ENCODE measurements at places on chromosomes 5 and 9. TPM values are rescaled to one million over a fixed set of nuclear protein-coding genes. Genes with fewer than 3 reads are reported as not detected.

SLC24A2 gene
- not detected for total RNA-seq

IGFBPL1 gene
- 0.26 TPM for total RNA-seq

CCL21 gene
- total RNA-seq: not detected

INSL4 gene
- total RNA-seq: not detected

EPB41L4A gene
- not detected for total RNA-seq

RIGI gene
- total RNA-seq: 7.5 TPM

OBP2B gene
- not detected for total RNA-seq

GABRA1 gene
- not detected for total RNA-seq

HBEGF gene
- 8.7 TPM for total RNA-seq

TSSK1B gene
- not detected for total RNA-seq

PLAA gene
- total RNA-seq: 30.6 TPM

LMX1B gene
- total RNA-seq: not detected

LCN15 gene
- not detected for total RNA-seq

PRUNE2 gene
- not detected for total RNA-seq

ZNF189 gene
- 5.5 TPM for total RNA-seq

CDKN2B-AS1 gene
- total RNA-seq: 0.24 TPM

MAP3K1 gene
- 19.2 TPM for total RNA-seq

MSH3 gene
- total RNA-seq: 25.1 TPM

SLC4A9 gene
- total RNA-seq: 0.12 TPM

ZNF879 gene
- total RNA-seq: 2.0 TPM

PHAX gene
- 34.9 TPM for total RNA-seq

GPX3 gene
- not detected for total RNA-seq

SNCAIP gene
- not detected for total RNA-seq

FGF10 gene
- not detected for total RNA-seq

FOXI1 gene
- total RNA-seq: not detected

DMRTA1 gene
- not detected for total RNA-seq

PFN3 gene
- not detected for total RNA-seq

MARCHF3 gene
- total RNA-seq: 11.8 TPM

QRFP gene
- not detected for total RNA-seq

SHISAL2B gene
- not detected for total RNA-seq

HAPLN1 gene
- not detected for total RNA-seq

SPATA31E1 gene
- total RNA-seq: not detected

TSLP gene
- 0.99 TPM for total RNA-seq

ZNG1F gene
- total RNA-seq: 8.5 TPM

GFI1B gene
- not detected for total RNA-seq

SPATA6L gene
- total RNA-seq: 0.91 TPM

AGXT2 gene
- total RNA-seq: not detected

LHX6 gene
- total RNA-seq: not detected

NKD2 gene
- total RNA-seq: 2.5 TPM

GCNT4 gene
- 2.1 TPM for total RNA-seq

FOXD4L6 gene
- total RNA-seq: not detected

ADAMTS6 gene
- total RNA-seq: 0.86 TPM

NREP gene
- total RNA-seq: 6.8 TPM

ACTBL2 gene
- total RNA-seq: not detected

CCDC192 gene
- total RNA-seq: not detected

RFESD gene
- total RNA-seq: 9.7 TPM

MZB1 gene
- total RNA-seq: 2.8 TPM

CRHBP gene
- total RNA-seq: 0.38 TPM

CDH10 gene
- total RNA-seq: not detected

Data from activated naive CD4-positive, alpha-beta T cell treated with anti-CD3 and anti-CD28 coated beads for 36 hours (primary cell).